Iris pigment epithelial cell (primary cell): ENCODE measurements at places on chromosomes 6 and 20.
A peak's percentile ranks its signal among the peaks of the same experiment; 100 is the strongest.

- DNase-seq = no peak
Observed at GRCh38 chr6:126766820-126767219, 351.7 kb upstream of the RSPO3 start.

DNA sequence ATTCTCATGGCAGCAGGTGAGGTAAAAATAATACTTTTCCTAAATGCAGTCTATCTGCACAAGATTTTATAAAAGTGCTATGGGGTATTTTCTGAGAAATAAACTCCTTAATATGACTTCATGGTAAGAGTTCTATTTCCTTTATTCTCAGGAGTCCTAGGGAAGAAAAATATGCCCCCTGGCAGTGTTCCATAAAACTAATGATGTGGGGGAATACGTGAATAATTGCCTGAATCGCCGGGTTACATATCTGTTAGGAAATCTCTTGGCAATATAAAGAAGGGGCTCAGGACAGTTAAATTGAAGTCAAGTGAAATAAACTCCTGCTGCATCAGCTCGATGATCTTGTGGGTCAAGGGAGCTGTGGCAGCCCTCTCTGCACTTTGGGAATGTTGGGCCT, 229.7 kb downstream of the MAFB start:
- no peak for DNase-seq

DNA sequence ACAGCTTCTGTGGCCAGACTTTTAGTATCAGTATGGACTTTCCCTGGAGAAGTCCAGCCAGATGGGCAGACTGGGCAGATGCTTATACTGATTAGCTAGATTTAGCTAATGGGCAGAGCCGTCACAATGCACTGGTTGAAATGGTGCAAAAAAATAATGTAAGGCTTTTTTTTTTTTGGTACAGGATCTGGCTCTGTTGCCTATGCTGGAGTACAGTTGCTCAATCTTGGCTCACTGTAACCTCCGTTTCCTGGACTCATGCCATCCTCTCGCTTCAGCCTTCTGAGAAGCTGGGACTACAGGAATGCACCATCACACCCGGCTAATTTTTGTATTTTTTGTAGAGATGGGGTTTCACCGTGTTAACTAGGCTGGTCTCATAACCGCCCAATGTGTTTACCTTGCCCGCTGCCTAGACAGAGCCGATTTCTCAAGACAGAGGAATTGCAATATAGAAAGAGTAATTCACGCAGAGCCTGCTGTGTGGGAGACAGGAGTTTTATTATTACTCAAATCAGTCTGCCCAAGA, 16.4 kb upstream of the KIFC1 start:
- peak; percentile 96 for DNase-seq

GRCh38 chr6:167797476-167798265, 29.0 kb upstream of the AFDN start:
- DNase-seq = no peak

GRCh38 chr6:82954937-82955577, 110.6 kb downstream of the UBE3D start:
- DNase-seq = peak; percentile 78

GRCh38 chr20:24690408-24690807, 221.0 kb downstream of the SYNDIG1 start:
- DNase-seq = no peak

- DNase-seq = no peak
Observed at GRCh38 chr6:163136681-163137397, 277.7 kb upstream of the QKI start.

DNA sequence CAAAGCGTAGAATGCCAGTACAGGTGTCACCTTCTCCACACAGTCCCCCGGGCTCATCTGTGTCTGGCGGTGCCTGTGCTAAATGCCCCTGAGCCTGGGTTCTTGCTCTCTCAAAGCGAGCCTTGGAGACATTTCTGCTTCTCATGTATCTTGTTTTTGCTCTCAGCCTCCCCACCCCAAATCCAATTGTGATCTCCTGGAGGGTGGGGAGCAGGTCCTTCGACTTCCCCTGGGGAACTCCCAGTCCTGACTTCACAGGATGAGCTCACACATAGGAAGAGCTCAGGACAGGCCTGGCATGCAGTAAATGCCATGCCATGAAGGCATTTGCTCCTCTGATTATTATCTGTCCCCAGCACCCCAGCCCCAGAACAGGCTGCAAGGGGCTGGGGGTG, 58.1 kb downstream of the NOL4L start:
- DNase-seq = no peak

DNA sequence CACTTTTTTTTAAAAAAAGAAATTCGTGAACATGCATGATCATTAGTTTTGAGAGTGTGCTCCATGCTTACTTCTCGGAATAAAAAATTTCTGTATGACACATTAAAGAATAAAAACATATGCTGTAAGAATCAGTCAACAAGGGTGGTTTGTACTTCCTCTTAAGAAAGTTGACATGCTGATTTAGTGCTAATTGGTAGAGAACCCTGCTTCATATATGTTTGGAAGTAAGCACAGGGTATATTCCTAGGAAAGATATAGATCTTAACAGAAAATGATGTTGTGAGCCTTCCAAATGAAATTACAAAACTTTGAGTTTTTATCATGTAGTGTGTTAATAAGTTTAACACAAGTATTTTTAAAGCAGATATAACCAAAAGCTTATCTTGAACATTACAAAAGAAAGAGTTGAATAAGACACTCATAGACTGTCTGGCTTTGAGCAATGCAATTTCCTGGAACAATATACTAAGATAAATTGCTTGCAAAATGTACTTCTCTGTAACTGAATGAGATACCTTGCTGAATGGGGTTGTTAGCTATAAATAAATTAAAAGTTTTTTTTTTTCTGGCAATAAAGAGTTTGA, 13.8 kb upstream of the VIP start:
- no peak for DNase-seq

- DNase-seq = no peak
Observed at GRCh38 chr20:50471231-50471630, 39.0 kb upstream of the PTPN1 start.

GRCh38 chr6:29720863-29721262, 2.4 kb upstream of the HLA-F start:
- DNase-seq = no peak

GRCh38 chr6:165231581-165232561, 77.5 kb downstream of the C6orf118 start:
- DNase-seq = no peak

GRCh38 chr20:20482453-20482852, 114.5 kb downstream of the INSM1 start:
- no peak for DNase-seq

- no peak for DNase-seq
Observed at GRCh38 chr6:110414669-110415068, 706 bp downstream of the DDO start.

- DNase-seq = no peak
Observed at GRCh38 chr6:1068905-1069304, 243.0 kb upstream of the FOXQ1 start.

DNA sequence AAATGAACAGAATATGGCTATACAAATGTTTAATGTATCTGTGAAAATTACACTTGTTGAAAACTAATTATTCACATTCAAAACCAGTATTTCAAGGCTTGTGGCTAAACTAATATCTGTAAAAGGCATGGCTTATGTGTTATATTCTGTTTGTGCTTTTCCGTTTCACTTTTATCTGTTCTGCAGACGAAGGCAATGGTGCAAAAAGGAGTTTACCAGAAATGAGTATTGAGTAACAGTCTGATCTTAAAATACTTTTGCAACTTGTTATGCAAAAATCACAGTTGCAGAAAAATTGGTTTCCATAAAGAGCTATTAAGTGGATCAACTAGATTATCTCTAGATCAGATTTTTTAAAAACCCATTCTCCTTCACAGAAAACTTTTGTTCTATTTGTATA, 9.4 kb upstream of the STX11 start:
- no peak for DNase-seq

DNA sequence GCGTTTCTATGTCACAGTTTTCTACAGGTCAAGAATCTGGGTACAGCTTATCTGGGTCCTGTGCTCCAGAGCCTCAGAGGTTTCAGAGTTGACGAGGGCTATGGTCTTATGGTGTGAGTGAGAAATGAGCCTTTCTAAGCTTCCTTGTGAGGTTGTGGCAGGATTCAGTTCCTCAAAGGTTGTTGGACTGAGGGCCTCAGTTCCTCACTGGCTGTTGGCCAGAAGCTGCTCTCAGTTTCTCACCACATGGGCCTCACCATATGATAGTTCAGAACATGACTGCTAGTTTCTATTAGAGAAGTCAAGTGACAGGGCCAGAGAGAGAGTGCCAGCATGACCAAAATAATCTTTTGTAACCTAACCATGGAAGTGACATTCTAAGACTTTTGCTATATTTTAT, 96.1 kb downstream of the NUS1 start:
- DNase-seq = no peak

- peak; percentile 59 for DNase-seq
Observed at GRCh38 chr6:15299430-15300131, 53.7 kb downstream of the JARID2 start.

DNA sequence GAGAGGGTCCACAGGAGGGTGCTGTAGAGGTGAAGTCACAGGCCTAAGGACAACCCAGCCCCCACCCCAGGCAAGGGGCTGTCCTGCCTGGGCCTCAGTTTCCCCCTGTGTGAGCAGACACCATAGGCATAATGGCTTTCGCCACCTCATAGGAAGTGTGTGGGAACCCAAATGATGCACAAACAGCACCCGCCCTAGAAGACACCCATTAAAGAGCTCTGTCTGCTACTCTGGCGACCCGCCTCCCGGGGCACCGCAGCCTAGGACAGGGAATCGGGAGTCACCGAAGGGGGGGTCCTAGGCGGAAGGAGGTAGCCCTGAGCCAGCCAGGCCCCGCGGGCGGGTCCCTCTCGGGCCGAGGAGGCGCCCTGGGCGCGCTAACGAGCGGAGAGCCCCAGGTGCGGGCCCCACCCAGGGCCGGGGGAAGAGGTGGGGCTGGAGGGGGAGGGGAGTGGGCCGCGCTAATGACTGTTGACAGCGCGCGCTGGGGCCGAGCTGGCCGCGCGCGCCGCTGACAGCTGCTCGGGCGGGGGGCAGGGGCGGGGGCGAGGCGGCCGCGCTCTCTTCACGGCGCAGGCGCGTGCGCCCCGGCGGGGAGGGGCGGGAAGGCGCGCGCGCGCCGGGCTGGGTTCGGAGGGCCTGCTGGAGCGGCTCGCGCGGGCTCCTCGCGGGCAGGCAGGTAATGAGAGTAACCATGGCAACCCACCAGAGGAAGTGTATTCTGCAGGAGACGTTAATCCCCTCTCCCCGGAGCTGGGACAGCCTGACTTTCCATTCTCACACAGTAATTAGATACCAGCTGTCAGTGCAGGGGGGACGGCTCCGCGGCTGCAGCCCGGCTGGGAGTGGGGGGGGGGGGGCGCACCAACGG, 48.9 kb downstream of the NOL4L start:
- no peak for DNase-seq

DNA sequence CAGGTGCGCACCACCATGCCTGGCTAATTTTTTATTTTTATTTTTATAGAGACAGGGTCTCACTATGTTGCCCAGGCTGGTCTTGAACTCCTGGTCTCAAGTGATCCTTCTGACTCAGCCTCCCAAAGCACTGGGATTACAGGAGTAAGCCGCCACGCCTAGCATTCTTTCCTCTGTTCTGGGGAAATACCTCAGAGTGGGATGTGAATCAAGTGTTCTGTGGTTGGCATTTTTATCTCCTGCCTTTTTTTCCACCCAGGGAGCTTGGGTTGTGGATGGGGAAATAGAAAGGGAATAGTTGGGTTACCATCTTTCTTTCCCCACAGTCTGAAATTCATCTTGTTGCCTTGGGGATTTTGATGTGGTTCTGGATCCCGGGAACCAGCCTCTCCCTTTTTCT, 24.1 kb downstream of the TFAP2C start:
- DNase-seq = no peak

- no peak for DNase-seq
Observed at GRCh38 chr6:36978421-36979346, 7.3 kb downstream of the MTCH1 start.

GRCh38 chr6:22367346-22367745, 70.5 kb upstream of the PRL start:
- DNase-seq = peak; percentile 37
